HuH-7.5 (cell line): ENCODE measurements at places on chromosomes 1 and 21.
A peak's percentile ranks its signal among the peaks of the same experiment; 100 is the strongest.

DNA sequence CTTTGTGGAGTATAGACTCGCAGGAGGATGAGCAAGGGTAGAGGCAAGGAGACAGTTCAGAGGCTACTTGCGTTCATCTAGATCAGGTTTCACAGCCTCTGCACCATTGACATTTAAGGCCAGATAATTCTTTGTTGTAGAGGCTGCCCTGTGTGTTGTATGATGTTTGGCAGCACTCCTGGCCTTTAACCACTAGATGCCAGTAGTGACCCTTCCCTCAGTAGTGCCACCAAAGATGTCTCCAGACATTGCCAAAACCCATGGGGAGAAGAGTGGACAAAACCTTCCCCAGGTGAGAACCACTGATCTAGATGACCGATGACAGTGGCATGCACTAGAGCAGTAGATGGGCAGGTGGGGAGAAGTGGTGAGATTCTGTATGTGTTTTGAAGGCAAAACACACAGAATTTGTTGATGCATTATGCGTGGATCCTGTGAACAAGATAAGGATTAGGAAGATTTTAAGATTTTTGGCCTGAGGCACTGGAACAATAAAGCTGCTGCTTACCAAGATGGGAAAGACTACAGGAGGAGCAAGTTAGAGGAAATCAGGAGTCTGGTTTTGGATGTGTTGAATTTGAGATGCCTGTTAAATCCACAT lies 9.9 kb upstream of the COG2 start:
- DNase-seq: no peak

DNA sequence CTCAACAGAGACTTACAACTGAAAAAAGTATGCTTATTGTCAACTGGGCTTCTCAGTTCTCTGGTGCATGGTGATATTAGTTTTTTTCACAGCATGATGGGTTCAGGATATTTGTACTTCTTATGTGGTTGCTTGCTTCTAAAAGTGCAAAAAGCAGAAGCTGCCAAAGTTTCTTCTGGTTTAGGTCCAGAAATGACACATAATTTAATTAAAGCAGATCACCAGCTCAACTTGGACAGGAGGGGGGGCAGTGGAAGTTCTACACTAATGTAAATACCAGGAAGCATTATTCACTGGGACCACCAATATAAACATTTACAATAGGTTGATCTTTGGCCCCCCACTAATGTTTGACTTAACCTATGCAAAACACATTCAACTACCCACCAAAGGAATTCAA lies 354.8 kb upstream of the BRINP3 start:
- DNase-seq: no peak

DNA sequence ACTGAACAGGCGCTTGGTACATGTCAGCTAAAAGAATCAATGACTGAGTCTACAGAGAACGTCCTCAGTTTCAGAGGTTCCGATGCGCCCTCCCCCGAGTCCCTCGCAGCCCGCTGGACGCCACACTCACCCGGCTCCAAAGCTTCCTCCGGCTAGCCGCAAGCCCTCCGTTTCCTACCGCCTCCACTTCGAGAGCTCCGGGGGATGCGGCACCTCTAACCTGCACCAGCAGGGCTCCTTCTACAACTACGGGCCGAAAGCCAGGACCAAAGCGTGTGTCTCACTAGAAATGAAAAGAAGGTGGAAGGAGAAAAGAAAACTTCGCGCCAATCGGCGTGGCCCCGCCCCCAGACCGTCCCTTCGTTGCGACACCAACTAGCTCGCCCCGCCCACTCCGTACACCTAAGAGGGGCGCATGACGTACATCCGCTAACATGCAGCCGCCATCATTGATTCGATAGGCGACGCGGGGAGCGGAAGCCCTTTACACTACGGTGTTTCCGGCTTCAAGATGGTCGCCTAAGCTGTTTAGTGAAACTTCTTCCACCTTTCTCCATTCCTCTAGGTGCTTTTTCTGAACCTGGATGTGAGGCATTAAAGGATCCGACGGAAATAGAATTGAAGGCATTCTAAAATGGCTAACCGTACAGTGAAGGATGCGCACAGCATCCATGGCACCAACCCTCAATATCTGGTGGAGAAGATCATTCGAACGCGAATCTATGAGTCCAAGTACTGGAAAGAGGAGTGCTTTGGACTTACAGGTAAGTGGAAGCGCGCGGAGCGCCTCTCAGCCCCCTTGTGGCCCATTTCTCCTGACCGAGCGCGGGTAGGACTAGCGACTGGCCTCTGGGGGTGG lies at the start of the genes ORC1 and PRPF38A:
ORC1 (minus strand) TSS at position 308 of the 859 bp plus-strand sequence. CDS start 2,200 bp downstream, outside the sequence.
PRPF38A (plus strand) TSS at position 487 of the 859 bp plus-strand sequence; CDS start at position 635, 148 bp downstream.
- DNase-seq: peak; percentile 70

- no peak for DNase-seq
Observed at GRCh38 chr1:80056179-80056578, 1049.6 kb upstream of the ADGRL4 start.

- no peak for DNase-seq
Observed at GRCh38 chr1:107135463-107135862, 5.4 kb upstream of the NTNG1 start.

- DNase-seq: no peak
Observed at GRCh38 chr21:19523061-19523460, 1119.5 kb upstream of the TMPRSS15 start.

DNA sequence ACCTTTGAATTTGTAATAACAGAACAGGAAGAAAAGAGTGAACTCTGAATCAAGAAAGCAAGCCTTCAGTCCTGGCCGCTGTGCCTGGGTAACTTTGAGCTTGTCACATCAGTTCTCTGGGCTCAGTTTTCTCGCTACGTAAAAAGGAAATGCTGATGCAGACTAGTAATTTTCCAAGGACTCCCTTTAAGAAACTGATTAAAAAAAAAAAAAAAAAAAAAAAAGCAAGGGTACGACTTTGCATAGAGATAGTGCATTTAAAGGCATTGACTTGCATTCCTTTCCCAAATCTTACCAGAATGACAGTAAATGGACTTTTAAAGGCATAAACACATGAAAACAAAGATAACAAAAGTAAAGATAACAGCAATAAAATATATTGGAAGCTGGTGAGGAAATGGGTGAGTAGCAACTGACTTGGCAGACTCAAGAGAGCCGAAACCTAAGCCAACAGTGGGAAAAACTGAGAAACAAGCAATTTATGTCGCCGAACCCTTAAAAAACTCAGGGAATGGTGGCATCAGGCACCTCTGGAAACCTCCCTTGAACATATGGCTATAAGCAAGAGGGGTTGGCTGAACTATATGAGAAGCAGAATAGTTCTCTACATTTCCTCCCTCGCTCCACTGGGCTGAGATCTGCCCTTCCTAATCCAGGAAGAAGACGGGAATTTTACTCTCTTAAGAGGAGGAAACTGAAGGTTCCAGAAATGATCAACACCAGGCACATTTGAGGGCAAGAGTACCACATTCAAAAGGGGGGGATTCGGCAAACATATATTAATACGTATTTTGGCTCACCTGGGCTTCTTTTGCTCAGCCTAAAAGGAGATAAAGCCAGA lies 189.2 kb downstream of the CDC7 start:
- no peak for DNase-seq

- DNase-seq: no peak
Observed at GRCh38 chr1:36092166-36092797, 3.6 kb downstream of the ADPRS start.

- peak; percentile 6 for DNase-seq
Observed at GRCh38 chr1:101732261-101732660, 264.5 kb downstream of the OLFM3 start.

- DNase-seq: no peak
Observed at GRCh38 chr1:57860325-57860724, 436.5 kb upstream of the DAB1 start.

- DNase-seq: peak; percentile 33
Observed at GRCh38 chr1:59057211-59057694, 239.6 kb upstream of the FGGY start.

- DNase-seq: no peak
Observed at GRCh38 chr1:218516526-218516925, 171.4 kb downstream of the TGFB2 start.

DNA sequence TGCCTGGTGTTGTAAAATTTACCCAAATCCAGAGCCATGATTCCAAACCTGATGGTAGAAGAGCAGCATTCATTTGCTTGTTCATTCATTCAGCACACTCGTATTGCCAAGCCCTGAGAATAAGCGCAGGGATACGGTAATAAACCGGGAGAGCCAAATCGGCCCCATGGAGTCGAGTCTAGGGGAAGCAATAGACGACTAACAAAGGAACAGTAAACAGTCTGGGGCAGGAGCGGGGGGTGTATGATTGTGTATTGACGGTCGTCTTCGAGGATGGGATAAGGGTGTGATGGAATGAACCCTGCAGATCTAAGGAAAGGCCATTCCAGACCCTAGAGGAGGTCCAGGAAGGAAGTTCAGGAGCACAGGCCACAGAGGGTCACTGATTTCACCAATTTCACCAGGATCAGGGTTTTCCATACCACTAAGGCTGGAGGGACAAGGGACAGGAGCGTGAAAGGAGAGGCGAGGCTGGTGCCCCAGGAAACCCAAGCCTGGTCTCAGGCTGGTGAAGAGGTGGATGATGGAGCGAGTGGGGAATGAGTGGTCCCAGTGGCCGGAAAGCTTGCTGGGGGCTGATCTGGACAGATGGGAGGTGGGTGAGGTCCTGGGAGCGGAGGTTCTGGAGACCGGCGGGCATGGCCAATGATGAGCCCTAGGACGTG lies 61.1 kb upstream of the PDE9A start:
- no peak for DNase-seq

- no peak for DNase-seq
Observed at GRCh38 chr1:111955755-111956154, 33.7 kb downstream of the KCND3 start.

GRCh38 chr1:236253119-236253518 lies 28.6 kb downstream of the ERO1B start:
- DNase-seq: no peak

DNA sequence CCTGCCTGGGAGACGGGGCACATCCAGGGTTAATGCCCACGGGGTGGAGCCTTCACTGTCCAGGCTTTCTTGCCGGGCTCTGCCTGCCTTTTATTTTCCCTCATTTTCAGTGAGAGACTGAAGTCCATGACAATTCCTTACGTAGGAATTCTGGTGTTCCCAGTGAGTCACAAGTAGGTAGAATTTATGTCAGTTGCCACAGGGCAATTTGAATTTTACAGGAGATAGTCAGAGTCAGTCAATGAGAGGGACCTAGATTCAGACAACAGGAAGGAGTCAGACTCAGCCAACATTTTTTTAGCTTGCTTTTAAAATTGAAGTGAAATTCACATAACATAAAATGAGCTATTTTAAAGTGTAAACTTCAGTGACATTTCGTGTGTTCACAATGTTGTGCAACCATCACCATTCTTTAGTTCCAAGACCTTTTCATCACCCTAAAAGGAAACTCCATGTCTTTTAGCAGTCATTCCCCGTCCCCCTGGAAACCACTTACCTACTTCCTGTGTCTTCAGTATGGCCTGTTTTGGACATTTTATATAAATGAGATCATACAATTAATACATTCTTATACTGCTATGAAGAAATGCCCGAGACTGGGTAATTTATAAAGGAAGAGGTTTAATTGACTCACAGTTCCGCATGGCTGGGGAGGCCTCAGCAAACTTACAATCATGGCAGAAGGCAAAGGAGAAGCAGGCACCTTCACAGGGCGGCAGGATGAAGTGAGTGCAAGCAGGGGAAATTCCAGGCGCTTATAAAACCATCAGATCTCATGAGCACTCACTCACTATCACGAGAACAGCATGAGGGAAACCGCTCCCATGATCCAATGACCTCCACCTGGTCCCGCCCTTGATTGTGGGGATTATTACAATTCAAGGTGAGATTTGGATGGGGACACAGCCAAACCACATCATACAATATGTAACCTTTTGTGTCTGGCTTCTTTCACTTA lies 14.6 kb downstream of the AJAP1 start:
- DNase-seq: no peak

DNA sequence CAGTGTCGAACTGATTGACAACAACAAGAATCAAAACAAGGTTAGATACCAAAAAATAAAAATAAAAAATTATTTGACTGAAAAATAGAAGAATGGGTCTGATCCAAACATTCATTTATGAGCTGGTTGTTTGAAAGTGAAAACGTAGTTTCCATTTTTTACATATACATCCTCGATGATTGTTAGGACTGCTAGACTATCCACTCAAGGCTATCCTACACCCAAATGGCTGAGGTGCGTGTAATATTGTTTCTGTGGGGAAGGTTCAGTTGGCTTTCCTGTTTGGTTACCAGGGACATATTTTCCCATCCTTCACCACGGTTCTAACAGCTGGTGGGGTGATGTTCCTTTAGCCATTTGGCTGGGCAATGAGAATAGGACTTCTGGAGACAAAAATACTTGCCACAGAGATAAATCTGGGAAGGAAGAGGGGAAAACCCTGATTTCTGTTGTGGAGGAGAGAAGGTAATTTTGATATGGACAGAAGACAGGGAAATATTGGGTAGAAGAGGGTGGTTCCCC lies 66.3 kb downstream of the MAP3K7CL start:
- no peak for DNase-seq

- no peak for DNase-seq
Observed at GRCh38 chr1:29424266-29424665, 187.9 kb downstream of the PTPRU start.

- no peak for DNase-seq
Observed at GRCh38 chr21:28734522-28735175, 258.0 kb downstream of the LTN1 start.

DNA sequence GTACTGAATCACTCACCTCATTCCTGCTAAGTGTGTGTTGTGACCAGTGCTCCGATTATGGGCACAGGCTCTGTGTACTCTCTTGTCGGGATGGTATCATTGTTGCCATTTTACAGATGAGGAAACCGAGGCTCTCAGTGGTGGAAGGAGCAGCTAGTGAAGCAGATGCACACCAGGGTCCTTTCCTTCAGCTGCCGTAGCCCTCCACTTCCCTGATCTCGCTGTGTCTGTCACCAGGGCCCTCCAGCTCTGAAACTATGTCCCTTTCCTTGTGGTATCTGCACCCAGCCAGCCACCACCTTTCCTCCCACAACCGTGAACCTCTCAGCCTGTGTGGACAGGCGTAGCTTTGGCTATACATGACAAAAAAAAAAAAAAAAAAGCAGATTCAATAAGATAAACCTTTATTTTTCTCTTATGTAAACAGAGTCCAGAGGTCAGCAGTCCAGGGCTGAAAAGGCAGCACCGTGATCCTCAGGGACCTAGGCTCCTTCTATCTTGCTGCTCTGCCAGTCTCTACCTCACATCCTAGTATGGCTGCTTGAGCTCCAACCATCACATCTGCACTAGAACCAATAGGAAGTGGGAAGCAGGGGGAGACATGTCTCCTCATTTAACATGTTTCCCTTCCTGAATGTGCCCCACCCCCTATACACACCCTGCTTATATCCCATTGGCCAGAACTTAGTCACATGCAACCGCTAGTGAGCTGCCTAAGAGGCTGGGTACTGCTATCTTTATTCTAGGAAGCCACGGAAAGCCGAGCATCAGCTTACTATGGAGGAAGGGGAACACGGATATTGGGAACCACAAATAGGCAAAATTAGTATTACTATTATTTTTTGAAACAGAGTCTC lies 44.3 kb downstream of the TMEM51 start:
- DNase-seq: no peak
